ENCODE measurements at places on chromosomes 16 and 17.
A peak's percentile ranks its signal among the peaks of the same experiment; 100 is the strongest.

DNA sequence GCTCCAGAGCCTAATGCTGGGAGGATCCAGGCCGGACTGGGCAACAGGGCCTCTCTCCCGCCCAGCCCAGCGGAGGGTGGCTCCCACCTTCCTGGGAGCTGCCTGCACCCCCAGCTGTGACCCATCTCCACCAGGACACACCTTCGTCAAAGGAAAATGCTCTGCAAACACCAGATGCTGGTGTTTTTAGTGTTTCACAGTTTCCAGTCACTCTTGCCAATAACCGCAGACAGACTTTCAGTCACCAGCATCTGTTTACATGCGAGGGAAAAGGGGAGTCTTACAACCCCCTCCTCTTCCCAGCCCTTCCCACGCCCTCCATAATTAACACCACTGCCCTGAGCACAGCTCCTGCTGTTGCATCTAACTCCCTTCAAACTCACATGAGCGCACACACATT is 25.3 kb downstream of the KLHDC4 start:
- DNase-seq, result no peak

DNA sequence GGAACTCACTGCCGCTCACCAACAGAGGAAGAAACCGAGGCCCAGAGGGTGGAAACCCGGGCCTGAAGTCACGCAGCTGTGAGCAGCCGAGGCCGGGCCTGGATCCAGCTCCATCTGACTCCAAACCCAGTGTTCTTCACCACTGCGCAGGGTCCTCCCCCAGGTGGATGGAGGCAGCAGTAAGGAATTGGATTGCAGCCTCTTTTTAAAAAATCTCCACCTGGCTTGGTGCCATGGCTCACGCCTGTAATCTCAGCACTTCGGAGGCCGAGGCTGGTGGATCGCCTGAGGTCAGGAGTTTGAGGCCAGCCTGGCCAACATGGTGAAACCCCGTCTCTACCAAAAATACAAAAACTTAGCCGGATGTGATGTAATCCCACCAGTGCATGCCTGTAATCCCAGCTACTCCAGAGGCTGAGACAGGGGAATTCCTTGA is 177.2 kb downstream of the FOXL1 start:
- no peak for DNase-seq

GRCh38 chr16:74769586-74770190 is 4.9 kb downstream of the FA2H start:
- no peak for DNase-seq

GRCh38 chr16:82157836-82158235 is 12.2 kb downstream of the MPHOSPH6 start:
- no peak for DNase-seq

DNA sequence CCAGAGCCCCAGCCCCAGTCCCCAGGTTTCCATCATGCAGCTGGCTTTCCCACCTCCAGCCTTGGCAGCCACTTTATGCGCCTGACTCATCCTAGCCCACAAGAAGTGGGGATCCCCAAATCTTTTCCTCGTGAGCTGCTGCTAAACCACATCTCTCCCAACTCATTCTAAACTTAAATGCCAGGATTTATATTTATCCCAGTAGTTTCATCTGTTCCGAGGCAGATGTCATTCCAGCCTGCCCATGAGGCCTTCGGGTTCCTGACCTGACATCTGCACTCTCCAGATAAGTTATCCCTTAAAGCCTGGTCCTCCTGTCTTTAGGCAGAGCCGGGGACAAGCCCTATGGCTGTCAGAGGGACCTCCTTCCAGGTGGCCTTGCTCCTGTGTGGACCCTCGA is 16.6 kb downstream of the PLXDC1 start:
- no peak for DNase-seq

- DNase-seq, result no peak
Measured at GRCh38 chr17:13272296-13272695, 254.5 kb upstream of the ELAC2 start.

GRCh38 chr17:43983515-43984411 is 20.7 kb upstream of the NAGS start:
- no peak for DNase-seq

- no peak for DNase-seq
Measured at GRCh38 chr16:82735673-82736091, 108.9 kb downstream of the CDH13 start.

DNA sequence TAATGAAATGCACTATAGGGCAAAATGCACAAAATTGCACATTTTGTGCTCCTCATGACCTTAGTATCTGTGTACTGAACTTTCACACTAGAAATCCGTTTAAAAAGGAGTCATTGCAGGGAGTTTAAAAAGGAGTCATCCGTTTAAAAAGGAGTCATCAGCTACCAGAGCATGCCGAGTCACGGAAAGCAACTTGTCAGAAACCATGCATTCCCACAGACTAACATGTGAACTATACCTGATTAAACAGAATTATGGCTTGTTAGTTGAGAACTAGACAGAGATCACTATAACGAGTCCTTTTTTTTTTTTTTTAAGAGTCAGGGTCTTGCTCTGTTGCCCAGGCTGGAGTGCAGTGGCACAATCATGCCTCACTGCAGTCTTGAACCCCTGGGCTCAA is 35.9 kb downstream of the SLC6A4 start:
- no peak for DNase-seq

GRCh38 chr16:76194616-76195015 is 82.6 kb upstream of the CNTNAP4 start:
- no peak for DNase-seq

DNA sequence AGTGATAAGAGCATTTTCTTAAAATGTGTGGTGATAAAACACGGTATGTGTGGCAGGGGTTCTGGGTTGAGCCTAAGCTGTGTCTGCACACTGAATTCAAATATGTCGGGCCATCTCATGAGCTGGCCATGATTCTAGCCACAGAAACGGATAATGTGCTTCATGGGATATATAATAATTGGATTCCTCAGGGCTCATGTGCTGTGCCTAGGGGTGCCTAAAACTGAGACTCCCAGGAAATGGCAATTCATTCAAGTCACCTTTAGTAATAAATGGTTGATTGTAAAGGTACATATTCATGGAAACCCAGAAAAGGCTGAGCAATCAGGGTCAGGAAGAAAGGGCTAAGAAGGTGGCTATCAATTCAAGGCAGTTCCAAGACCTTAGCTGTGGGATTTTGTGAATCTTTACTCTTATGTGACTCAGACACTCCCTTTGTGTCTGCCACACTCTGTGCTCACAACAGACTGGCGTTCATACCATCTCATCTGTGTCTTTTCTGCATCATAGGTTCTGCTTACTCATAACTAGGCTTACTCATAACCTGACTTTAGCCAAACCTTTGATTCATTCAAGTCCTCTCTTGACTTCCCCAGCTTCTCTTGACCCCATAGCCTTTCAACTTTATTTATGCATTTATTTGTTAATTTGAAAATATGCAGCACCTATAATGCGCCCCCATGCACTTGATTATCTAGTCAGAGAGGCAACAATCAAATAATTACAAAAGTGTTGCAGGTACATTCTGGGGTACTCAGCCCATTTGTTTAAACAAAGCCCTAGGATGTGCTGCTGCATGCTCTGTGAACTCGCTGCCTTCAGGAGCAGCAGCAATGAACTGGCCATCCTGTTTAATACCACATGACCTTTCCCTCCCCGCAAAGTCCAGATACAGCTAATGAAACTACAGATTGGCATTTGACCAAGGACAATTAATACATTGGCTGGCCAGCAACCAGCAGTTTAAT is 28.4 kb upstream of the MED13 start:
- no peak for DNase-seq

GRCh38 chr17:57739402-57740234 is 5.5 kb downstream of the CCDC182 start:
- no peak for DNase-seq

GRCh38 chr16:19264123-19264673 is 21.3 kb upstream of the CLEC19A start:
- no peak for DNase-seq

DNA sequence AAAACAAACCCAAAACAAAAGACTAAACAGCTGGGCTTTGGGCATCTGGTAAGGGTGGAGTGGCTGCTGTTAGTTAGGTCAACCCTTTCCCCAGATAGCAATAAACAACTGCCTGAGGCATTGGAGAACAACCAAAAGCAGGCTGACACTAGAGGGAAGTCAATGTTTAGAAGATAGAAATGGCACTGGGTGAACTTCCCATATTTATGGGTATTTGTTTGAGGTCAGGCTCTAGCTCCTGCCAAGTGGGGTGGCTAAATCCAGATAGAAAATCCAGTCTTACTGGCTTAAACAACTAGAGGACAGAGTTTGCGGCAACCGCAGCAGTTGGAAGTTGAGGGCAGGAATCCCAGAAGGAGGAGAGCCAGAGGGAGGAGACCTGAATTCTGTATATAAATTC is 79.4 kb downstream of the SDK2 start:
- DNase-seq, result no peak

- DNase-seq, result no peak
Measured at GRCh38 chr16:87955302-87956097, 4.3 kb downstream of the BANP start.

- no peak for DNase-seq
Measured at GRCh38 chr17:61449707-61450640, 2.2 kb upstream of the TBX4 start.

- DNase-seq, result no peak
Measured at GRCh38 chr16:14106457-14106856, 35.3 kb downstream of the MRTFB start.

- no peak for DNase-seq
Measured at GRCh38 chr16:11398851-11399250, 53.6 kb downstream of the RMI2 start.

DNA sequence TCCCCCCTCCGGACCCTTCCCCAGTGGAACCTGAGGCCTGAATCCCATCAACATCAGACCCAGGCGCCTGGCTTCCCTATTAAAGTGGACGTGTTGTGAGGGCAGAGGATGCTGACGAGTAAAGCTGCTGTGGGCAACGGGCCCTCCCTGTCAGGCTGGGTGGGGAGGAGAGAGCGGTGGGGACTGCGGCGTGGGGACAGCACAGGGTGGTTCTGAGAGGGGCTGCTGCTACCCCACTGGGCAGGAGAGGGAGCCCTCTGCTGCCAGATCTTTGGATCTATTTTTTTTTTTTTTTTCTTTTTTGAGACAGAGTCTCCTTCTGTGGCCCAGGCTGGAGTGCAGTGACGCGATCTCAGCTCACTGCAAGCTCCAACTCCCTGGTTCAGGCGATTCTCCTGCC is 5.9 kb downstream of the CA5A start:
- no peak for DNase-seq

GRCh38 chr16:82037666-82038065 is 2.6 kb downstream of the HSD17B2 start:
- DNase-seq, result no peak

DNA sequence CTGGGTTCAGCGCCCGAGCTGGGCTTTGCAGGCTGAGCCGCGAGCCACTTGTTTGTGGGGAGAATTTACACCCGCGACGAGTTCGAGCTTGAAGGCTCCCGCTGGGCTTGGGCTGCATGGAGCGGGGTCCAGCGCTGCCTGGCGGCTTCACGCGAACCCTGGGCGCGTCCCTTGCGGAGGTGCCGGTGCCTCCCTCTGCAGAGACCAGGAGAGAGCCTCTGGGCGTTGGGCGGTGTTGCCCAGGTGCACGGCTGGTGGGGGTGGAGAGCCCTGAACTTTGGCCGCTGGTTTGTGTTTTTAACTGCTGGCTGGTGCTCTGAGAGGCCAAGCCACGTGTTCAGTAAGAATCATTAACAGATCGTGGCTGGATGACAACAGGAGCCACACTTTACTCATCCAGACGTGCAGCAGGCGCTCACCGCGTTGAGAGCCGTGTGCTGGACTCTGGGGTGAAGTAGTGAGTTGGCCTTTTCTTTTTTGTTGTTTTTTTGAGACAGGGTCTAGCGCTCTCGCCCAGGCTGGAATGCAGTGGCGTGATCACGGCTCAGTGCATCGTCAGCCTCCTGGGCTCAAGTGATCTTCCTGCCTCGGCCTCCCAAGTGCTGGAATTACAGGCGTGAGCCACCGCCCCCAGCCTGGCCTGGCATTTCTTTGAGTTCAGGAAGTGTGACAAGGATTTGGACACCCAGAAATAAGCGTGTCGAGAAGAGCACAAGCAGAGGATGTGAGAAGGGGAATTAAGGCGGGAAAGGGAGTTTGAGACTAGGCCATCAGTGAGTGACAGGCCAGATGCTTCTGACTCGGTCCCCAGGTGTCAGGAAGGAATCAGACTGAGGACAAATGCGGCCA is 827 bp downstream of the CDK10 start:
- no peak for DNase-seq

DNA sequence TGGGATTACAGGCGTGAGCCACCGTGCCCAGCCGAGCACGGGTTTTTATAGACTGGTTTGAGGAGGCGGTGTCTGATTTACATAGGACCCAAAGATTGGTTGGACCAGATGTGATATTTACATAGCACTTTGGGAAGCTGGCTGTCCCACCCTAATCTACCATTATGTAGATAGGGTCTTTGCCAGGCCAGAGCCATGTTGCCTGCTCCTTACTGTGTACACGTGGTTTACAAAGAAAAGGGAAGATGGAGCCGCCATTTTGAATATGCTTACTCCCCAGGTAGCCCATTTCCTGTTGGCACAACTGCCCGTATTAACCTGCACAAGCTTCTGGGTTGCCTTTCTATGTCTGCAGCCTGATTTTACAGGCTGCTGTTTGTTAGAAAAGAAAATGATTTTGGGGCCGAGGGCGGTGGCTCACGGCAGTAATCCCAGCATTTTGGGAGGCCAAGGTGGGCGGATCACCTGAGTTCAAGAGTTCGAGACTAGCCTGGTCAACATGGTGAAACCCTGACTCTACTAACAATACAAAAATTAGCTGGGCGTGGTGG is 89.9 kb upstream of the EEF2KMT start:
- no peak for DNase-seq

GRCh38 chr17:20103454-20104446 is 94.6 kb downstream of the SPECC1 start:
- no peak for DNase-seq

GRCh38 chr17:2380226-2380922 is 20.5 kb downstream of the MNT start:
- no peak for DNase-seq

GRCh38 chr17:7237761-7238419 is 1.4 kb downstream of the PHF23 start:
- peak; percentile 81 for DNase-seq

DNA sequence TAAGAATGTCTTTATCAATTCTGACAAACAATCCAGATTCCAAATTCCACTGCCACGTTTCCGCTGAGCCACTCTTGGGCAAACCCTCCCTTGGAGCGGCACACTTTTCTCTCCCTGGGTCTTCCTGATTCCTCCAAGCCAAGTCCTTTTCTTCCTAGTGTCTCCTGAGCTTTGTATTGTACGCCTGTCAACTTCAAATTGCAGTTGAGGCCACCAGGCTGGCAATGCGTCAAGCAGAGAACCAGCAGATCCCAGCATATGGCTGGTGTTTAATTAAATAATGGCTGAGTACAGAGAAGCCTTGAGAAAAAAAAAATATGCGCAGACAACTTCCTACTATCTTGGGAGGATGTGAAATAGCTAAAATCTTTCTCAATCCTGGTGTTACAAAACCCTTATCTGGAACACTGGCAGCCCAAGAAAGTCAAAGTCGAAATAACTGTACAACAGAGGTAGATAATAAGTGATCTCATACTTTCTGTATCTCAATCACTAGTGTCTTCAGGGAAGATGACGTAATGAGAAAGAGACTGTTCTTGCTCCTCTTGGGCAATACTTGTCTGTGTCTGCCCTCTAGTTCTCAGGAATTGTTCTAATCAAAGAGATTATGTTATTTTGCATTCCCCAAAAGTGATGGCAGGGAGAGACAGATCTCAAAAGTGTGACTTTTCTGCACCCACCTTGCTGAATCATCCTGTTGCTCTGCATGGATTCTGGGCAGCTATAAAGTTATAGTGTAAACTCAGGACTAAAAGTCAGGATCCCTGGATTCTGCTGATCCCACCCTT is 15.0 kb downstream of the SMIM36 start:
- no peak for DNase-seq

GRCh38 chr17:58176200-58176599 is 9.4 kb downstream of the OR4D2 start:
- DNase-seq, result no peak

- no peak for DNase-seq
Measured at GRCh38 chr17:44024271-44024663, 9.5 kb upstream of the TMEM101 start.
